ENCODE measurements at places on chromosomes 5 and 9.

- DNase-seq: no peak
Observed at GRCh38 chr5:142399891-142400290, 75.1 kb upstream of the SPRY4 start.

DNA sequence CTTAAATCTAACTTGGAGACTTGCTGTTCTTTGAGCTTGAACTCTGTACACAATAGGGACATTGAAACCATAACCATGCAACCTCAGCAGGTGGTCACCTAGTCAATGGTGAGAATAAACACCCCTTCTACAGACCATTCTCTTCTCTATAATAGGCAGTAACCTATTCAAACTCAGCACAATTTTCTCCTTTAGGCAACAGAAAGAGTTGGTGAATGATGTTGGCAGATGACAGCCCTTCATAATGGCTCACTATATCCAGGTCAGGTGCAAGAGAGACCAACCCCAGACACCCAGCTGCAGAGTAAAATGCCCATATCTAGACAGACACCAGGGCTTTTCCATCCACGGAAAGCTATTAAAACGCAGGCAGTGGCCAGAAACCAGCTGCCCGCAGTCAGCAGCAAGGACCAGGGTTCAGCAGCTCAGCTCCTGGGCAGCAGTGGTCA, 106.7 kb downstream of the SERINC5 start:
- no peak for DNase-seq

- peak; percentile 63 for DNase-seq
Observed at GRCh38 chr9:131094622-131095021, 1.7 kb upstream of the AIF1L start.

DNA sequence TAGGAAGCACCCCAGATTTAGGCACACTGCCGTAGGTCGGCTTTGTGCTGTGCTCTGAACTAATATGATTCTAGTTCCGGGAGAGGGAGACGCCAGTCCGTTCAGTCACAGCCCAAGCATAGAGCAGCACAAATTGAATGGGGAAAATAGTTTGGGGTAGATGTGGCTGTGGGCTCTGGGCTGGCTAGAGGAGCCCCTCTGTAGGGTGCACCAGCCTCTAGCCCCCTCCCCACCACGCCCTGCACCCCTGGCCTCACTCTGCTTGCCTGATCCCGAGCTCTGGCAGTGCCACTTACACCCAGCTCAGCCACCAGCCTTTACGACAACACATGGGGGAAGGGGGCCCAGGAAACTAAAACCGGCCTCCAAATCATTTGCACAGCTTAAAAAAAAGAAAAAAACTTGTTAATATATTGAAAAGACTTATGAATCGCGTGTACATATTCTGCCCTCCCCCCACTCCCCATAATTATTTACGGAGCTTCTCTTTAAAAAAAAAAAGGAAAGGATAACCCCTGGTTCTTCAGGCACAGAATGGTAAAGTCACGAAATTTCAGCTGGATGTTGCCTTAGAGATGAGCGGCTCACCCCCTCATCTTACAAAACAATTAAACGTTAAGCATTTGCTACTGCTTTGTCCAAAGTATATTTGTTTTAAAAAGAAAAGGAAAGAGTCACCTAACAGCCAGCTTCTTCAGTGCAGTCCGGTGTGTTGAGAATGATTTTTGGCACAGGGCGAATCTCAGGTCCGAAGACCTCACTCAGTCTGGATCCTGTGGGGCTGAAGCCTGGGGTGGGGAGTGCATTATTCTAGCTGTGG, 3.5 kb downstream of the LMX1B start:
- no peak for DNase-seq

- DNase-seq: no peak
Observed at GRCh38 chr5:42887575-42887974, 75.9 kb upstream of the SELENOP start.

DNA sequence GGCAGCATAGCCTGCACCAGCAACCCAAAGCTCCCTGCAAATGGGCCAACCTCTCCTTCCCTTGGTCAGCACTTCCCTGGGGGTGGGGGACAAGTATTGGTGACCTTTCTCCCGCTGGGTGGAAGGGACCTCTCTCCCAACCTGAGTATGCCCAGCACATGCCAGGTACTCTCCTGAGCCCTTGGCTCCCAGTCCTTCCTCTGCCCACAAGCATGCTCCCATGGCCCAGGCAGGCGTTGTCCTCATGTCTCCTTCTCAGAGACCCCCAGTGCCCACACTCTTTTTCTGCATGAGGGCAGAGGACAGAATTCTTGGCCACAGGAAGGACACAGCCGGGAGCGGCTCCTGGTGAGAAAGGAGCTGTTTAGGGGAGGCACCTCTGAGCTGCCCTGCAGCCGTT, 60.3 kb downstream of the PHF2 start:
- no peak for DNase-seq

GRCh38 chr9:136093995-136094881, 851 bp downstream of the NACC2 start:
- peak; percentile 56 for DNase-seq

Data from fibroblast of skin of abdomen (primary cell).